T-helper 2 cell (primary cell): ENCODE measurements at places on chromosomes 5 and 9.

GRCh38 chr5:81313686-81314085 is 12.3 kb downstream of the ZCCHC9 start:
- no peak for DNase-seq

GRCh38 chr5:89117124-89117644 is 234.2 kb upstream of the MEF2C start:
- DNase-seq: no peak

DNA sequence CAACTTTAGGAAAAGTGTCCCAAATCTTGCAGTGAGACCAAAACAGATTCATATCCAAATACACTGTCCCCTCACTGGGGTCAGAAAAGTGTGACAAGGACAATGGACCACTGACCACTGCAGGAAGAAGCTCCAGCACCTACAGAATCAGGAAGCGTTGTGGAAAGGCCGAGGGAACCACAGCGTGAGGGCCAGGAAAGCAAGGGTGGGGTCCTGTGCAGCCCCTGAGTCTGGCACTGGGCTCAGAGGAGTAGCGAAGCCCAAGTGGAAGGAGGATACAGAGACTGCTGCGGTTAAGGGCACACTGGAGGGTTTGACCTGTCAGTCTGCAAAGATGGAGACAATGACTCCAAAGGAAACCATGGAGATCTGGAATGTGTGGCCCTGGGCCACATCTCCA is 36.9 kb downstream of the C5orf15 start:
- DNase-seq: no peak

- no peak for DNase-seq
Measured at GRCh38 chr5:173920024-173920753, 32.0 kb downstream of the CPEB4 start.
